ENCODE measurements at places on chromosomes 3 and 15.

- DNase-seq = no peak
Measured at GRCh38 chr15:89349206-89349558, 14.6 kb upstream of the POLG start.

GRCh38 chr3:169227911-169228310, 435.6 kb downstream of the MECOM start:
- DNase-seq = no peak

DNA sequence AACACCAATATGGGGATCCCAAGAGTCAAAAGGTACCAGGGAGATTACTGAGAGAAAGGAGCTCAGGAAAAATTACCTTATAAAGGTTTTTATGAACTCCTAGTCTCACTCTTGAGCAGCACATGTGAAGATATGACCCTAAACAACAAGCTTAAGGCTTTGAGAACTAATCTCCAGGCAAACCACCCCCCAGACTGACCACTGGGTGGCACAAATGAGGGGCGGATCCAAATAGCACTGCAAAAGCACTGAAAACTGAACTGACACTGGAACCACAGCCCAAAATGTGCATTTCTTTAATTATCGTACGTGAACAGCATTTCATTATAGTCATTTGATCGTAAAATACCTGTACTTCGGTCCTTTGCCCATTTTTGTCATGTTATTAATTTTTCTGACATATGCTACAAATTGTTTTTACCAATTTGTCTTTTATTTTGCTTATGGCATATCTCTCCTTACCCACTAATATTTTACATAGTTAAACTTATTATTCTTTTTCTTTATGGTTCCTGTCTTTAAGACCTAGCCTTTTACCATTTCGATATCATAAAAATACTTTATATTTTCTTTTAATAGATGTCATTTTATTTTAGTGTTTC, 31.5 kb upstream of the TFDP2 start:
- DNase-seq = peak; percentile 35

DNA sequence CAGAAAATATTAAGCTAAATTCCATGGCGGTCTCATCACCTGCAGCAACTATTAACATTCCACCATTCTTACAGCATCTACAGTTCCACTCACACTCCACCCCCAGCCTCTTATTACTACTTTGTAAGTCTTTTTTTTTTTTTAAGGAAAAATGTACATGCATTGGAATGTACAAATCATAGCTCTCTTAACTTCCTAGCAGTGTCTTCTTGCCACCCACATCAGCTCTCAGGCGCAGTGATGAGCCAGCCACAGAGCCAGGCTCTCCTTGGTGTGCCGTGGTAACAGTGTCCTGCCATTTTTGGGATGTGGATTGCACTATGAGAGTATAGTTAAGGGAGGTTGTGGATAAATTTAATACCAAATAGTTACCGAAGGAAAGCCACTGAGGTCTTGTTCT, 17.8 kb downstream of the ABHD17C start:
- no peak for DNase-seq

GRCh38 chr15:88225461-88225860, 31.1 kb downstream of the NTRK3 start:
- DNase-seq = no peak

DNA sequence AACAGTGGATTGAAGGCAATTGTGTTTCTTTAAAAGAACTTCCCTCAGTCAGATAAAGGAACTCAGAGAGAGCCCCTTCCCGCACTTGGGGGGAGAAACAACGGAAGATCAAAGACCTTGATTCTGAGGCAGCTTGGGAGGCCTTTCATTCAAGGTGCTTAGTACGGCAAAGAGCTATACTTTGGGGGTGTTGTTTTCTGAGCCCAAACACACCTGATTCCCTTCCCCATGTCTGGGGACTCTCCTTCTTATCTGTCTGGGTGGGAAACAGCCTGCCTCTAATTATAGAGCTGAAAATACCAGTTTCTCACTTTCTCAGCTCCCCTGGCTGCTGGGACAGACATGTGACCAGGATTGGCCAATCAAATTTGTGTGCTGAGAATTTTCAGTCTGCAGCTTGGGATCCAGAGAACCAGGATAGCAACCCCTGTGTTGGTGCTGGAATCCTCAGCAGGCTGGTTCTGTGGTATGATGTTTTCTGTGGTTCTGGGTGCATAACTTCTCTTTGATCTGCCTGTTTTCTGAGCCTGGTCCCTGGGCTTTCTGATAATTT, 19.4 kb upstream of the IQCF6 start:
- DNase-seq = no peak

DNA sequence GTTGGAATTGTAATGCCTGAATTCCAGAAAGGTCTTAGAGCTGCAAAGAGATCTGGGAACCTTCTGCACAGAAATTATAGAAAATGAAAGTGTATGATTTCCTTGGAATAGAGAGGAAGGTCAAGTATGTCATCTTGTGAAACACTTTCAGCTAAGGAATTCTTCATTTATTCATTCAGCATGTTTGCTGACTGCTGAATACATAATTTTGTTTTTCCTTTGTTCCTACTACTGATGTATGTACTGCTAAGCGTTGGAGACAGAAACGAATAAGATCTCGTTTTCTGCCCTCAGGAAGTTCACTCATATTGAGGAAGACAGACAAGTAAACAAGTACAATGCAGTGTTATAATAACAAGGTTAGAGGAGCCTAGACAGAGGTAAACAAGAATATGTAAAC, 14.3 kb upstream of the IL20RB start:
- DNase-seq = no peak

GRCh38 chr3:43176666-43177065, 70.8 kb upstream of the POMGNT2 start:
- DNase-seq = no peak

GRCh38 chr3:15822281-15822680, 24.5 kb upstream of the ANKRD28 start:
- DNase-seq = no peak

DNA sequence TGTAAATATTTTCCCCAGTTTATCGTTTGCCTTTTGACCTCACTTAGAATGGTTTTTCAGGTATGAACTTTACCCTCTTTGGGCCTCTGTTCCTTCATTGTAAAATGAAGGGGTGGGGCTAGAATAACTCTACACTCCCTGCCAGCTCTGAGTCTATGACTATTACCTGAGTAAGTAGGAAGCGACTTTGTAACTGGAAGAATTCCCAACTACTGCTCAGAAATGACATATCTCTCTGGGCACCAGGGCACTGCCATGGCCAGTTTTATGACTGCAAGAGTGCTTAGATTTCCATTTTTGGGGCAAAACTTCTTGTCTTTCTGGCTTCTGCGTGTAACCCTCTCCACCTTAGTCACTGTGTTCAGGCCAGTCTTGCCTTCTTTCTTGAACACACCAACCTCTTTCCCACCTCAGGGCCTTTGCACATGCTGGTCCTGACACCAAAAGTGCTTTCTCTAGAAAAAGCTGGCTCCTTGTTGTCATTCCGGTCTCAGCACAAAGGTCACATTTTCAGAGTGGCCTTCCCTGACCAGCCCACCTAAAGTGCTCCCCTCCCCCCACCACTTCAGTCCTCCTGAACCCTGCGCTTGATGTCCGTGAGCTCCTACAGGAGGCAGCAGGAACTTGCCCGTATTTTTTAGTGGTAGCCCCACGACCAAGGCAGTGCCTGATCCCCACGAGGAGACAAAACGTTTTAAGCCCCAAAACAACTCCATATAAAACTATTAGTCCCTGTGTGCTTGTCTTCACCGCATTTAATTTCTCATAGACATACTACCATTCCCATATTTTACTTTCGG, 25.6 kb downstream of the CDCP1 start:
- DNase-seq = no peak

DNA sequence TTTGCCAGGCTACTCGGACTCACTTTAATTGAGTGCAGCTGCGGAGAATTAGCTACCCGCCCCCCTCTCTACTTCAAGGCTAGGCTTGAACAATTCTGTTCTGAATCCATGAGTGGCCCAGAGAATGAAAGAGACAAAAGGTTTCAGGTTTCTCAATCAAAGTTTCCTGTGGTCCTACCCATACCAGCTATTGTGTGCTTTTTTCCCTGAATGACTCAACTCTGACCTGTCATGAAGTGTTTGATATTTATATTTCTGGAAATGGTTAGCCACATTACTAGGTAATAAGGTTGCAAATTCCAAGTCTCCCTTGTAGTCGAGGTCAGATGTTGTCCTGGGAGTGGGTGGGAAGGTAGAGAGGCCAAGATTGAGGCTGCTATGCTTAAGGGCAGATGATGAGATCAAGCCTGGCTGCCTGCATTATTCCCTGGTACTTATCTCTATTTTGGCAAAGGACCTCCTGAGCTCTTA, 392.7 kb upstream of the TBL1XR1 start:
- DNase-seq = no peak
